Nucleus accumbens (tissue), 56 donors: ENCODE measurements at places on chromosomes 3 and 15.

- DNase-seq = no peak
Measured at GRCh38 chr15:41933771-41934170, 38.6 kb downstream of the EHD4 start.

- no peak for DNase-seq
Measured at GRCh38 chr15:66864086-66864830, 162.2 kb downstream of the SMAD6 start.

- DNase-seq = no peak
Measured at GRCh38 chr15:91625506-91625905, 228.0 kb upstream of the SLCO3A1 start.

GRCh38 chr3:42735019-42735418 lies 32.4 kb upstream of the HHATL start:
- no peak for DNase-seq

DNA sequence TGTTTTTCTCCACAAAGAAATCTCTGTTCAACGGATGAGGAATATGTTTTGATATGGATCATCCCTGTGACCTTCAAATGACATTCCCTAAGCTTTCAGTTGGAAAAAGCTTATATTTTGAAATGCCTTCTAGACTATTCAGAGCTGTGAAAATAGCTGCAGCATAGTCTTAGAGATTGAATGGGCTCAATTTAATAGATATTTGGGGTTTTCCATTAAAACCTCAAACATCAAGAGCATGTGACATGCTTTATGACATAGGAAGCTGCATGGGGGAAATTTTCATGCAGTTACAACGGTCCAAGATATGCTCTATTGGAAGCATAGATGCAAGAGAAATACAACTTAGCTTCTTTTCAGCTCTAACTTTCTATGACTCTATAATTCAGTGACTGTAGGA lies 102.8 kb downstream of the LSAMP start:
- DNase-seq = no peak

GRCh38 chr3:161405087-161405486 lies 33.8 kb upstream of the SPTSSB start:
- DNase-seq = no peak
